Stimulated activated CD4-positive, alpha-beta T cell treated with anti-CD3 and anti-CD28 coated beads, Interleukin-15, amount 100 ng/mL, for 1 hour (primary cell): ENCODE measurements at places on chromosomes 12 and 14.

- no peak for DNase-seq
Measured at GRCh38 chr12:68458866-68459265, 126.7 kb upstream of the MDM1 start.

DNA sequence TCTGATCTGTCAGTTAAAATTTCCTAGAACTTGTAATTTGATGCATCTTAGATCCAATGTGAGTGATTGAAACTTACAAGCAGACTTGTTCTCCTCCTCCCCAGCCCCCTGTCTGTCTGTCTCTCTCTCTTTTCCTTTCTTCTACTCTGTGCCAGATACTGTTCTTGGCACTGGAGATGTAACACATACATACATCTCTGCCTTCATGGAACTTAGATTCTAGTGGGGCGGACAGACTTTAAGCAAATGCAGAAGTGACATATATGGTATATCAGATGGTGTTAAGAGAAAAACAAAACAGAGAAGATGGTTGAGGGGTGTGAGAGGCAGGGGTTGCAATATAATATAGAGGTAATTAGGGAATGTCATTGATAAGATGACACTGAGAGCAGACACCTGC, 6.6 kb downstream of the CHST11 start:
- no peak for DNase-seq

DNA sequence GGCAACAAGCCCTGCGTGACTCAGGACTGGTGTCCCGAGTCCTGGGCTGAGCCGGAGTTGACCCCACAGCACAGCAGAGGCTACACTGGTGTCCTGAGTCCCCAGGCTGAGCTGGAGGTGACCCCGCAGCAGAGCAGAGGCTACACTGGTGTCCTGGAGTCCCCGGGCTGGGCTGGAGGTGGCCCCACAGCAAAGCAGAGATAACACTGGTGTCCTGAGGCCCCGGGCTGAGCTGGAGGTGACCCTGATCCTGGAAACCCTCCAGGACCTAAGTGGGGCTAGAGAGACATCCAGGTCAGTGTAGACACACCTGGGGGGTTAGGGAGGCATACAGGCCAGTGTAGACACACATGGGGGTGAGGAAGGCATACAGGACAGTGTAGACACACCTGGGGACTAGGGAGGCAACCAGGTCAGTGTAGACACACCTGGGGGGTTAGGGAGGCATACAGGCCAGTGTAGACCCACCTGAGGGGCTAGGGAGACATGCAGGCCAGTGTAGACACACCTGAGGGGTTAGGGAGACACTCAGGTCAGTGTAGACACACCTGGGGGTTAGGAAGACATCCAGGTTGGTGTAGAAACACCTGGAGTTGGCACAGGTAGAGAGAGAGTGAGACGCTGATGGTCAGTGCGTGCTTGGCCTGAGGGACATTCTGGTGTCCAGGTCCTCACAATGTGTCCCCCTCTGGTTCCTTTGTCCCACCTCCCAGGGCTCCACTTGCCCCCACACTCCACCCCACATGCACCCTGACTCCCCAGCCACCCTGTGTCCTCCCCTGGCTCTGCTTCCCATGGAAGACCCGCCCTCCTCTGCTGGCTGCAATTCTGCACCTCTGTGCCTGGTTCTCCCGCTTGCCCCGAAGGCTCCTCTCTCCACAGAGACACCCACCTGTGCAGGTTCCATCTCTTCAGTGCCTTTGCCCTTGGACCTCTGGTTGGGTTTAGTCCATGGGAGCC, 321.6 kb upstream of the SFSWAP start:
- DNase-seq = no peak

- no peak for DNase-seq
Measured at GRCh38 chr14:44149597-44149996, 357.5 kb downstream of the FSCB start.

- no peak for DNase-seq
Measured at GRCh38 chr14:44449680-44450079, 57.4 kb downstream of the FSCB start.

DNA sequence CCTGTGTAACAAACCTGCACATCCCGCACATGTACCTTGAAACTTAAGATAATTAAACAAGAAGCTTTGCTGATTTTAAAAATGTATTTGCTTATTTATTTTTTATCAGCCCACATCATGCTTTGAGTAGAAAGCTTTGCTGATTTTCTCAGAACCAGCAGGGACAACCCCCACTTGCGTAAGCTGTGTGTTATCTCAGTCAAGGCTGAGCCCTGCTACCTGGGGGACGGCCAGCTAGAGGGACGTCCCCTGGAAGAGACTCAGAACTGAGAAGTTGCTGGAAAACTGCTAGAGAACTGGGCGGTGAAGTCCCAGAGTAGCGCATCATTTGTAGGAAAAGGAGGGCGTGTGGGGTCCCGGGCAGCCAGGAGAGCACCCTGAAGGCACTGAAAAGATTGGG, 4.1 kb upstream of the PLEK2 start:
- no peak for DNase-seq

DNA sequence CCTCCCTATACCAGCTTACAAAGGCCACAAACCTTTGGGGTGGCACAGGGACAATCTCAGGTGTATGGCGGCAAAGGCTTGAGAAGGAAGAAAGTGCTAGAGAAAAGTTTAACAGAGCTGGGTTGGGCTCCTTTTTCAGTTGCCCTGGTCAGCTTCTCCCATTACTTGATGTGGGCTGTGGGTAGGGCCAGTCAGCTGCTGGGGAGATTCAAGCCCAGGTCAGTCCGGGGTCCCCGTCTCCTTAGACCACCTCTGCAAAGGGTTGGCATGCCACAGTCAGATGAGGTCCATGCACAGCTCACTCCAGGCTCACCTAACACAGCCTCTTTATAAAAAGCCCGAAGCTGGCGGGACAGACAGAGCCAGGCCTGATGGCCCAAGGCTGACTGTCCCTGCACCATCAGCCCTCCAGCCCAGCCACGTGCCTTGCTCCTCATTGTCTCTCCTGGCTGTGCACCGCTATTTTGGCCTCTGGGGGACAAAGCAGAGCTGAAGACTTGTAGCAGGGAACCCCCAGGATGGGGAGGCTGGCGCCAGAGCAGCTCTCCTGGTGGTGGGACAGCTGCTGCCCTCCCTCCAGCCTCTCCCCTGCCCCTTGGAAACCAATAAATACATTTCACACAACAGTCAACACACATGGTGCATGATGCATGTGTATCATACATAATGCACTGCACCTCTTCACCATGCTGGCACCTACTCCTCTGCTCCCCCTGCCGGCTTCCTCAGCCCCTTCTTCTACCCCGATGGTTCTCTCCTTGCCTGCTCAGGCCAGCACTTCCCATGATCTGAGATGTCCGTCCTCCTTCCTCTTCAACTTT, 61.7 kb upstream of the DDX11 start:
- no peak for DNase-seq

DNA sequence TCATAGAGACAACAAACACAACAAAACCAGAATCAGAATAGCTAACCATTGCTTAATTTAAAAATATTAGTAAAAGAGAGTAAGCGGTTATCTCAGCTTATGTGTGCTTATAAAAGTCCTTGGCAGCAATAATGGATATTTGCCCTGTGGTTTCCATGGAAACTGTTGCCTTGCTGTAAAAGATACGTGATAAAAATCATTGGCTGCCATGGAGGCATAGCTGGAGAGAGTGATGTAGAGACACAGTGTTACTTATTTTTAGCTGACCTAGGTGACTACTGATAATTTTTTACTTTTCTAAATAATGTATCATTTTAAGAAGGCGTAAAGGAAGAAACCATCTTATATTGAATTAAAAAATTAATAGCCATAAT, 92.9 kb downstream of the ERC1 start:
- no peak for DNase-seq

DNA sequence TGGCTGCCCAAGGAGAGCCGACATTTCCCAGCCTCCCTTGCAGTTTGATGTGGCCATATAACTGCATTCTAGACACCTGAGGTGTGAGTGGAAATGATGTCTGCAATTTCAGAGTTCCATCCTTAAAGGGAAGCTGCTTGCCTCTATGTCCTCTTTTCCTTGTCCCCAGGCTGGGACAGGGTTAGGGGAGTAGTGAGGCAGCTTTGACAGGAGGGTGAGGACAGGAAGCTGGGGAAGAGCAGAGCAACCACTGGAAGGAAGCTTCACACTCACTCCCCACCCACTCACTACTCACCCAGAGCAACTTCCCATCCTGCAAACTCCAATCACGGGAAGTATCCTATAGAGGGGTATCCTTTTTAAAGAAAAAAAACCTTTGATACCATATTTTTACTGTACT, 28.9 kb upstream of the LTA4H start:
- DNase-seq = no peak

GRCh38 chr12:111451649-111452129, 46.0 kb downstream of the SH2B3 start:
- no peak for DNase-seq

GRCh38 chr12:28535216-28535615, 345.0 kb downstream of the CCDC91 start:
- no peak for DNase-seq

DNA sequence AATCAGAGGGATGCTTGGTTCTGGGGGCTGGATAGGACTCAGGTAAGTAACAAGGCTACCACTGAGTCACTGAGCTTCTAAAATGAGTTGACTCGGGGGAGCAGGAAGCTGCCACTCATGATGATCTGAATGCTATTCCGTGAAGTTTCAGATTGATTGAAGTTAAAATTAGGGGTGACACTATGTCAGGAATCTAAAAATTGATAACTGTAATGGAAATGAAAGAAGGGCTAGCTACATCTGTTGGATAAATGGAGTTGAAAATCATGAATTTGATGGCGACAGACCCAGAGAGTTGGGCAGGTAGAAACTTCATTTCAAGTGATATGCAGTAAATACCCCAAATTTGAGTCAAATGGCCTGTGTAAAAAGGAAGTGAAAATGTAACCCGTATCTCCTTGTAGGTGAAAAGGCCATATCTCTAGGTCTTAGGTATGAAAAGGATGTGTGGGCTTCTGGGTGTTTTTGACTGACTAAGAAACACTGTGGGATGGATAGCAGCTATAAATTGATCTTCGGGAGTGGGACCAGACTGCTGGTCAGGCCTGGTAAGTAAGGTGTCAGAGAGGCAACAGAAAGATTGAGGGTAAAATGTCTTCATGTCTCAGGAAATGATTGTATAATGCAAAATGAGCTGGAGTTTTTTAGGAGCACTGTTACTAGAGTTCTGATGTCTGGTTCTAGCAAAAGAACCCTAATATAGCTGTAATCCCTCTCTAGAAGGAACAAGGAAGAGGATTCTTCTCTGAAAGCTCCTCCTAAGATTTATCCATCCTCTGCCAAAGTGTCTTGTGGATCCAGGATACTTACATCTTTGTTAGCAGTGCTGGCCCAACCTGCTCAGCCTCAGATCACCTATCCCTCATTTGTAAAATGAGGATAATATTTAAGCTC, 57.3 kb downstream of the DAD1 start:
- DNase-seq = no peak

- no peak for DNase-seq
Measured at GRCh38 chr12:91249054-91249453, 66.4 kb upstream of the DCN start.

DNA sequence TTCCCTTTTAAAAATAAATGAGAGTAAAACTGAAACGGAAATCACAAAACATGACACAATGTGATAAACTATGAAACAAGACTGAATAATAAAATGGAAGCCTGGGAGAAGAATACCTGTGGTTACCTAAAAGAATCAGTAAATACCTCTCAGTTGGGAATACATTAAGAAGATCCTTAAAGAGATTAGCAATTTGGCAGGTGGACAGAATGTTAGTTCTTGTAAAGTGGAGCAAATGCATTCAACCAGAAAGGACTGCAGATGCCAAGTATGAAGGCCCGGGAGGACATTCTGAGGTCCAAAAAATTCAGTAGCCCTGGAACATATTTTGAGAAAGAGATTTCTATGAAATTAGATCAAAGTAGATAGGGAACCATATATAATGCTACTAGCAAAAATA, 861.3 kb upstream of the SEL1L start:
- DNase-seq = no peak

- no peak for DNase-seq
Measured at GRCh38 chr12:79662046-79662811, 28.5 kb downstream of the PAWR start.

DNA sequence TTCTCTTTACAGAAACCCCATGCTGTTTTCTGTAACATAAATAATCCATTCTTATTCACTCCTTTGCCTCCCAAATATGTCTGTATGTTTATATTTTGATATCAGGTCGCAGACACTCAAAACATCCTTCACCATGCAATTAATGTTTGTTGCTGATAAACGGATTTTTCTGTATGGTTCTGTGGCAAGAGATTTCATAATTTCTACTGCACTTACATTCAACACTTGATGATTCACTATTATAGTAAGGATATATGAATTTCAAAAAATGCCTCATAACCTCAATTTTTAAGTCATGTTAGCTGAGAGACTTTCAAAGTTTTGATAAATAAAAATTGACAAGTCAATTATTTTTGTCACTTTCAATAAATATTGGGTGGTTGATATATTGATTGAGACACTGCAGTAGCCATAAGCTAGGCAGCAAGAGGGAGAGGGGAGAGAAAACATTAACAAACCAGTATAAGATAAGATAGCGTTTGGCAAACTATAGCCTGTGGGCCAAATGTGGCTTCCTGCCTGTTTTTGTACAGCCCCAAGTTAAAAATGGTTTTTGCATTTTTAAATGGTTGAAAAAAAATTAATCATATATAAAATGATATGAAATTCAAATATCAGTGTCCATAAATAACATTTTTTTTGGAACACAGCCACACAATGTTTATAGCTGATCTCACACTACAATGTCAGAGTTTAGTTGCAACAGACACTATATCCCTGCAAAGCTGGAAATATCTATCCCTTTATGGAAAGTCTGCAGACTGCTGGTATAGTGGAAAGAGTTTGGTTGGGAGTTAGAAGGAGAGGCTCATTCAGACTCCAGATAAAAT, 18.3 kb downstream of the ALDH6A1 start:
- DNase-seq = no peak

DNA sequence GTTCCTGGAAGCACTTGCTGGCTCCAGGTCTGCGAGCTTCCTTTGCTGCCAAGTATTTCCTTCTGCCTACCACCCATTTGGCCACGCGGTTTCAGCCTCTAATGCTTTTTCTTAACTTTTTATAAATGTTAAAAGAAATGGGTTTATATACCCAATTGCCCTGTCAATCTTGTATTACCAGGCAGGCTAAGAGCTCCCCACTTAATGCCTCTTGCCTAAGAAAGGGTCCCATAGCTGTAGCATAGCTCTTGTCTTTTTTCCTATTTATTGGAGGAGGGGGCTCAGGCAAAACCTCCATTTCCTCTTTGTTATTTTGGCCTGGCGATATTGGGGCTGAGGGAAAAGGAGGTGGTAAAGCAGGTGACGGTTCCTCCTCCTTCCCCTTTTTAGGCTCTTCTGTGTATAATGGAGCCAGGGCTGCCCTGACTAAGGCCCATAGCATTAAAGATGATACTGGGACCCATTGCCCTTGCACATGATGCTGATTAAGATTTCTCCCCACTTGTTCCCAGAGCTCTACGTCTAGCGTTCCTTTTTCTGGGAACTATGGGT, 21.6 kb upstream of the BLTP3B start:
- DNase-seq = no peak
